ENCODE measurements at places on chromosomes 12 and 14. TPM values are rescaled to one million over a fixed set of nuclear protein-coding genes. Genes with fewer than 3 reads are reported as not detected.

DNA sequence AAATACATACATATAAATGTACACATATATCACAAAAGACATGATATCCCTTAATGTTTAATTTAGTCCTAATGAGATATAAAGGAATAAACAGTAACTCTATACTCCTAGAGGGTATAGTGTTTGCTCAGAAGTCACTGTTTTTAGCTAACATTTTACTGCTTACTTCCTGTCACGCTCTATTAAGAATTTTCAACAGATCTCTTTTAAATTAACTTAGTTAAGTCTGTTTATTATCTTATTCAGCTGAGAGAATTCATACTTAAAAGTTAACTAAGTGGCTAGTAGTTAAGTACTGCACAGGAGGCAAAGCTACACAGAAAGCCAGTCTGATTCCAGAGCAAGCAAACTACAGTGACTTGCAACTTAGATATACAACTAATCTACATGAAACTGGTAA is 39.9 kb downstream of the GXYLT1 start:
- no peaks in the 10 kb centered on the region for H3K4me1 ChIP-seq
- no peak overlapping the region for H3K27ac ChIP-seq
- H3K36me3 ChIP-seq = peaks cover 2% of the 10 kb centered on the region
- H3K4me3 ChIP-seq = no peak overlapping the region
- no peaks in the 10 kb centered on the region for H3K27me3 ChIP-seq
- no peak for DNase-seq

The ZFHX2 gene
- total RNA-seq = 2.2 TPM

The BICDL1 gene
- total RNA-seq = 140 TPM

GRCh38 chr12:22626406-22626805 is 1.4 kb downstream of the ETNK1 start:
- DNase-seq = no peak
- H3K4me3 ChIP-seq = peak overlapping the region; percentile 93
- peaks cover 9% of the 10 kb centered on the region for H3K27me3 ChIP-seq
- H3K36me3 ChIP-seq = peaks cover 8% of the 10 kb centered on the region
- H3K4me1 ChIP-seq = peaks cover 51% of the 10 kb centered on the region

- no peaks in the 10 kb centered on the region for H3K27me3 ChIP-seq
- DNase-seq = no peak
- peak overlapping the region; percentile 67 for H3K27ac ChIP-seq
- H3K4me3 ChIP-seq = peak overlapping the region; percentile 97
These were observed 49.4 kb downstream of the SLC25A47 start for GRCh38 chr14:100372357-100373048.

GRCh38 chr14:96362071-96362964 is 823 bp downstream of the ATG2B start:
- H3K36me3 ChIP-seq = peaks cover 10% of the 10 kb centered on the region
- peak overlapping the region; percentile 97 for H3K27ac ChIP-seq
- peak; percentile 51 for DNase-seq
- no peaks in the 10 kb centered on the region for H3K27me3 ChIP-seq
- H3K4me3 ChIP-seq = peak overlapping the region; percentile 98
- peaks cover 59% of the 10 kb centered on the region for H3K4me1 ChIP-seq

- no peak for DNase-seq
- H3K4me3 ChIP-seq = no peak overlapping the region
- H3K27me3 ChIP-seq = no peaks in the 10 kb centered on the region
- no peak overlapping the region for H3K27ac ChIP-seq
These were observed 132.8 kb upstream of the CPM start for GRCh38 chr12:69065775-69066174.

GRCh38 chr12:3335078-3335487 is 155.9 kb upstream of the PRMT8 start:
- no peak for DNase-seq
- H3K4me1 ChIP-seq = no peaks in the 10 kb centered on the region
- H3K27me3 ChIP-seq = peaks cover 1% of the 10 kb centered on the region
- no peak overlapping the region for H3K4me3 ChIP-seq

GRCh38 chr12:102322254-102322653 is 124.6 kb upstream of the PMCH start:
- peaks cover 2% of the 10 kb centered on the region for H3K4me1 ChIP-seq
- no peak overlapping the region for H3K27ac ChIP-seq
- H3K36me3 ChIP-seq = no peaks in the 10 kb centered on the region
- no peak overlapping the region for H3K4me3 ChIP-seq

DNA sequence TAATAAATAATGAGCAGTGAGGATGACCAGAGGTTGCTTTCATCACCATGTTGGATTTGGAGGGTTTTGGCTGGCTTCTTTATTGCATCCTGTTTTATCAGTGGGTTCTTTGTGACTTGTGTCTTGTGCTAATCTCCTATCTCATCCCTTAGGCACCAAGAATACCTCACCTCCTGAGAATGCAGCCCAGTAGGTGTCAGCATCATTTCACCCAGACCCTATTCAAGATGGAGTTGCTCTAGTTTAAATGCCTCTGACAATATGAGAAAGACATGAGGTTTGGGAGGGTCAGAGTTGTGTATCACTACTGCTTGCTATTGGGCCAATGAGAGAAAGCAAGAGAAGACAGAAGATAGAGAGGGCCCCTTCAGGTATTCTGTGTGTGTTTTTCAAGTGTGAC is 592.2 kb downstream of the ETNK1 start:
- no peak for DNase-seq
- no peak overlapping the region for H3K4me3 ChIP-seq
- H3K4me1 ChIP-seq = no peaks in the 10 kb centered on the region
- H3K27ac ChIP-seq = no peak overlapping the region

- DNase-seq = no peak
- no peaks in the 10 kb centered on the region for H3K36me3 ChIP-seq
- no peaks in the 10 kb centered on the region for H3K27me3 ChIP-seq
- H3K27ac ChIP-seq = no peak overlapping the region
These were observed 23.9 kb downstream of the SERPINA10 start for GRCh38 chr14:94269156-94269555.

The TRHDE gene
- total RNA-seq = not detected

- peaks cover 70% of the 10 kb centered on the region for H3K36me3 ChIP-seq
- DNase-seq = peak; percentile 15
- H3K27ac ChIP-seq = peak overlapping the region; percentile 94
- peaks cover 65% of the 10 kb centered on the region for H3K4me1 ChIP-seq
- H3K27me3 ChIP-seq = no peaks in the 10 kb centered on the region
These were observed 66.2 kb upstream of the GPR68 start for GRCh38 chr14:91310606-91311283.

DNA sequence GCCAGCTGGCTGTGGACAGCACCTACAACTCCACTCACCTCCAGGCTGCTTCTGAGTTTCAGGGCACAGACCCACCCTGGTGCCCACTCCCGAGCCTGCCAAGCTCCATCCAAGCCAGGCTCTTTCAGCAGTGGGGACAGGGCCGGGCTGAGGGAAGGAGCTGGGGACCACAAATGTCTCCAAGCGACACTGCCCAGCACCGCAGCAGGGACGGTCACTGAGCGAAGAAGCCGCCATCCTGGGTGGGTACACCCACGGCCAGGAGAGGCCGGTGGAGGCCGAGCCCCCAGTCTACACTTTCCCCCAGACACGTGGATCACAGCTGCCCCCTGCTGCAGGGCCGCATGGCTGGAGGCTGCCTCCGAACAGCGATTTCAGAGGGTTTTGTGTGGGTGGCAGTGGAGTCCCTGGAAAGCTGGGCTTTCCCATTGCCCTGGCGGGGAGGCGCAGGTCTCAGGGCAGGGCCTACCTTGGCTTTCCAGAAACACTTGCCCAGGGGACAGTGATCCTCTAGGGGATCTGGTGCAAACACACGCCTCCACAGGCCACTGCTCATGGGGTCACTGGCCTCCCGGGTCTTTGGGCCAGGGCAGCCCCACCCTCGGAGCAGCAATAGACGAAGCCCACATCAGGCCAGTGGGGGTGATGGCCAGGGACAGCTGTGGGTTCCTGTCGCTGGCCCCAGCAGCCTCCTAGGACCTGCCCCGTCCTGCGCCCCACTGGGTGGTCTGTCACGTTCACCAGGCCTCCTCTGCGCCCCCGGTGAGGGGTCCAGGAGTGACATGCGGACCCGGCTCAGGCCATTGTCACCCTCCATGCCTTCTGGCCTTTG is 1.2 kb upstream of the GPR132 start:
- H3K27ac ChIP-seq = peak overlapping the region; percentile 90
- no peaks in the 10 kb centered on the region for H3K27me3 ChIP-seq
- H3K4me1 ChIP-seq = peaks cover 63% of the 10 kb centered on the region
- H3K4me3 ChIP-seq = peak overlapping the region; percentile 89
- DNase-seq = no peak
- peaks cover 2% of the 10 kb centered on the region for H3K36me3 ChIP-seq

DNA sequence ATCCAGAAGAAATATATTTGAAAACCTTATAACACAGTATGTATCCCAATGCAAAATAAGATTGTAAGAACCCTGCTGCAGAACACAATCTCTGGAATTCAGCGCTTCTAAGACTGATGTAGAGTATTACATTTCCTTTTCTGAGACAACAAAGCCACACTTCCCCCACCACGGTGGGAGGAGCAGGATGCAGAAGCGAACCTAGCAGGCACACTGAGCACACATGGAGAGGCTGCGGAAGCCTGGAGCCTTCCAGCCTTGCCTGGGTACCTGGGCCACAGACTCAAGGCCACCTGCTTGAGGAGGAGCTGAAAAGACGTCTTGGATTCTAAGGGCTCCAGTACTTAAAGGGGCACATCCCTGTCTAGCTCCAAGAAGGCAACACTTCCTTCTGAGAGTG is 46.4 kb downstream of the TCHP start:
- H3K27ac ChIP-seq = peak overlapping the region; percentile 64
- DNase-seq = no peak
- peaks cover 27% of the 10 kb centered on the region for H3K4me1 ChIP-seq
- no peaks in the 10 kb centered on the region for H3K27me3 ChIP-seq
- H3K36me3 ChIP-seq = peaks cover 33% of the 10 kb centered on the region

The RPGRIP1 gene
- total RNA-seq = not detected

The CCDC177 gene
- 0.08 TPM for total RNA-seq

The OAS1 gene
- total RNA-seq = 24.2 TPM

The SIX6 gene
- not detected for total RNA-seq

- no peaks in the 10 kb centered on the region for H3K36me3 ChIP-seq
- peak overlapping the region; percentile 7 for H3K4me3 ChIP-seq
- H3K27ac ChIP-seq = no peak overlapping the region
- H3K27me3 ChIP-seq = peaks cover 6% of the 10 kb centered on the region
- peaks cover 7% of the 10 kb centered on the region for H3K4me1 ChIP-seq
These were observed 499 bp downstream of the MIPOL1 start for GRCh38 chr14:37198273-37198598.

DNA sequence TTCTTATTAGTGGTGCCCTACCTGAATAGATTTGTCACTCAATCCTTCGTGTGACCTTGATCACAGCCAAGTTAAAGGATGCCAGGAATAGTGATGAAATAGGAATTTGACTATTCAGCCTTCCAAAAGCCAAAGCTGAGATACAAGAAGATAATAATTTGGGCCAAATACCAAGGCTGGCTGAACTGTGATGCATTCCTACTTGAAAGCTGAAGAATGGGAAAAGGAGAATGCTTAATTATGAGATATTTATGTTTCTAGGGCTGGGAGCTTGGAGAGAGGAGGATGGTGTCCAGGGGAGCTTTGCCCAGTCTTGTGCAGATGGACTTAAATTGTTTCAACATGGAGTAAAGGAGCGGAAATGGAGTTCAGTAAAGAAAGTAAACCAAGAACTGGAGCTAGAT is 5.2 kb downstream of the RNASE7 start:
- H3K4me1 ChIP-seq = no peaks in the 10 kb centered on the region
- no peaks in the 10 kb centered on the region for H3K36me3 ChIP-seq
- no peak overlapping the region for H3K27ac ChIP-seq
- peaks cover 26% of the 10 kb centered on the region for H3K27me3 ChIP-seq
- no peak overlapping the region for H3K4me3 ChIP-seq

DNA sequence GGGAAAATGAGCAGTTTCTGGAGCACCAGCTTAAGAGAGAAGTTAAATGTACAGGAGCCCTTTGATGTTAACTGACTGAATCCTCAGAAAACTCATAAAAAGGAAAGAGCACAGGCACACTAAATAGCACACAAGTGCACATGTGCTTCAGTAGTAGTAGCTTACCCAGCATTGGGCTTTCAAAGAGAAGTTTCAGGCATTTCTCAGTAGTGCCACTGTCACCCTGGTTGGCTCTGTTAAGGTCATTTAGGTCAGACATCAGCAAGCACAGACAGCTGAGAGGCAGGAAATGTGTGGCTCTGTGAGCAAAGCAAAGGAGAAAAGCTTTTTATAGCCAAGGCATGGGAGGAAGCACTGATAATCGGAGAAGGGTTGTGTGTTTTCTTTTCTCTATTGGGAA is 96.3 kb upstream of the HIF1A start:
- DNase-seq = peak; percentile 34
- peaks cover 73% of the 10 kb centered on the region for H3K4me1 ChIP-seq
- H3K27me3 ChIP-seq = no peaks in the 10 kb centered on the region
- peaks cover 1% of the 10 kb centered on the region for H3K36me3 ChIP-seq
- H3K27ac ChIP-seq = peak overlapping the region; percentile 85

DNA sequence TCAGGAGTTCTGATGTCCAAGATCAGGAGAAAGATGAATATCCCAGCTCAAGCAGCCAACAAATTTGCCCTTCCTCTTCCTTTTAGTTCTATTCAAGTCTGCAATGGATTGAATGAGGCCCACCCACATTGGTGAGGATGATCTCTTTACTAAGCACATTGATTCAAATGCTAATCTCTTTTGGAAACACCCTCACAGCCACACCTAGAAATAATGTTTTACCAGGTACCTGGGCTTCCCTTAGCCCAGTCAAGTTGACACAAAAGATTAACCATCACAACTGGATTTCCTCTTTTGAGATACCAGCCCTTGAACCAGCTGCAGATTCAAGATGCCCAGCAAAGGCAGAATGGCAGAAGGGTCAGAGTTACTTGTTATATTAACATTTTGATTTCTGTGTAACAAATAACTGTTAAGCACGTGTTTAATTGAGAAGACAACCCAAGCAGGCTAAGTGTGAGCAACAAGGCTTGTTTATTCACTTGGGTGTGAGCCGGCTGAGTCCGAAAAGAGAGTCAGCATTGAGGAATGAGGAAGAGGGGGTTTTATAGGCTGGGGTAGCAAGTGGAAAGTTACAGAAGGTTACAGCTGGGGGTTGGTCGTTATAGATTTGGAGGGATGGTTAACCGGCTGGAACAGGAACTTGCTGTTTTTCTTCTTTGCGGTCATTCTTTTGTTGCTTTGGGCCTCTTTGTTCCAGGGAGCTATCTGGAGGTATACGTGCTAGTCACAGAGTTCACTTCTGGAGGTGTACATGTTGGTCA is 180.3 kb downstream of the EMP1 start:
- H3K36me3 ChIP-seq = no peaks in the 10 kb centered on the region
- H3K27me3 ChIP-seq = peaks cover 3% of the 10 kb centered on the region
- no peak for DNase-seq
- H3K27ac ChIP-seq = no peak overlapping the region
- no peak overlapping the region for H3K4me3 ChIP-seq

DNA sequence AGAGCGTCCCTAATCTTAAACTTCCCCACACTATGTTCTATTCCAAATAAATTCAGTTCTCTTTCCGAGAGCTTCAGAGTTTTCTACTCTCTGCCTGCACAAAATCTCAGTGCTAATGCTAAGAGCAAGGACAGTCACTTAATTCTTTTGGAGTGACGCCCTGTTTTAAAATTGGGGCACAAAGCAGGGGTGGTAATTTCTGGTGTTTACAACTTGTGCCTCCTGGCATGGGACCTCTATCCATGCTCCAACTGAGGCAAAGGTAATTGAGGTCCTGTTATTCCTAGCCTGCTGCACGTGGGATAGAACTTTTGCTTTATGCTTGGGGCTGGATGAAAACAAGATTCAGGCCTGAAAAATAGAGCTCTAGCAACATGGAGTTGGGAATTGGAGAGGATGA is 22.9 kb downstream of the C12orf50 start:
- H3K27me3 ChIP-seq = no peaks in the 10 kb centered on the region
- H3K36me3 ChIP-seq = no peaks in the 10 kb centered on the region
- DNase-seq = no peak
- H3K27ac ChIP-seq = no peak overlapping the region

The ABCB9 gene
- total RNA-seq = 3.8 TPM

GRCh38 chr14:51157012-51157411 is 62.1 kb upstream of the TRIM9 start:
- no peak overlapping the region for H3K4me3 ChIP-seq
- no peaks in the 10 kb centered on the region for H3K4me1 ChIP-seq
- H3K36me3 ChIP-seq = no peaks in the 10 kb centered on the region
- no peak for DNase-seq
- H3K27me3 ChIP-seq = no peaks in the 10 kb centered on the region
- no peak overlapping the region for H3K27ac ChIP-seq

All from activated T-helper 1 cell treated with anti-CD3 and anti-CD28 coated beads, Interleukin-12 subunit alpha, Interleukin-12 subunit beta, Interleukin-2, Interleukin-4 antibody, amounts not matched to agents 30 ng/mL and 10 ng/mL and 1 ng/mL, durations not matched to agents 14 hours and 24 hours and 36 hours (primary cell).